NCI-H524 treated with DMSO at 0.1 percent for 48 hours (cell line): ENCODE measurements at places on chromosomes 7 and 10.

DNA sequence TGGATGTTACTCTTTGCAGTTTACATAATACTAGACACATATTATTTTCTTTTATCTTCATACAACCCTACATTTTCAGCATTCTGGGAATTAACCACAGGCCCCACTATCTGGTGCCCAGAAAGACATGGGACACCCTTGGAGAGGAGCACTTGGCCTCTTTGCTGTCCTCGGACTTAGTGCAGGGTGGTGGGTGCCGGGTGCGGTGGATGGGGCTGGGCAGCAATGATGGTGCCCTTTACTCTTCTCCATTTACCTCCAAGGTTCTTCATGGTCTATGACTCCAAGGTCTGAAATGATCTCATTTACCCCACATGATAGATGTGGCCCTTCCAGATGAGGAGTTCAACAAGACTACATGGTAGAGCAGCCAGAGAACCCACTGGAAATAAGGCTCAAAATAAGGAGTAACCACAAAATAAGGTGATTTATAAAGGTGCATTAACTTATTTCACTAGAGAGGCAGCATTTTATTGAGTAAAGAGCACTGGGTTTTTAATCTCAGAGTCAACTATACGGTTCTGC, 56.2 kb upstream of the IGFBP3 start:
- no peak for DNase-seq

DNA sequence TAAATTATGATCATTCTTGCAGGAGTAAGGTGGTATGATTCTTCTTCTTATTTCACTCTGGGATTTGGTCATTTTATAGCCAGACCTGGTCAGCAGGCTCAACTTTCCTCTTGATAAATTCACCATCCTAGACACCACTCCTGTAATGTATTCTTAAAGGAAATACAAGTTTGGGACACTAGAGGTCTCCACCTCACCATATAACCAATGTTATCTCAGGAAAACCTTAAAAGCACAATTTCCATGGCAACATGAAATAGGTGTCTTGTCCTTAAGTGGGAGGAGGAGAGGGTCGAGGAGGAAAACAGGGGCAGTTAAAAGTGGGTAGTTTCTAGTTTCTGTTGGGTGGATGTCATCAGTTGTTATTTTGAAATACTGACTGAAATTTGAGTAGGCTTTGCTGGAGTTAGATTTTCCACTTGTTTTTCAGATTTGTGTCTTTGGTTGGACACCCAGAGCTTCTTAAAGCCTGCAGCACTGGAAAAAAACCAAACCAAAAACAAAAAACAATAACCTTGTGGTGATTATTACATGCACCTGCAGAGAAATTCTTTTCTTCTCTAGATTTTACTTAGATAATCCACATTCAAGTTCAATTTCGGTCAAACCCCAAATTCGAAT, 163.1 kb downstream of the PRKCQ start:
- DNase-seq, result no peak

GRCh38 chr7:36951257-36951697, 227.0 kb upstream of the AOAH start:
- no peak for DNase-seq

- DNase-seq, result no peak
Measured at GRCh38 chr10:64103750-64104470, 582.7 kb downstream of the REEP3 start.

DNA sequence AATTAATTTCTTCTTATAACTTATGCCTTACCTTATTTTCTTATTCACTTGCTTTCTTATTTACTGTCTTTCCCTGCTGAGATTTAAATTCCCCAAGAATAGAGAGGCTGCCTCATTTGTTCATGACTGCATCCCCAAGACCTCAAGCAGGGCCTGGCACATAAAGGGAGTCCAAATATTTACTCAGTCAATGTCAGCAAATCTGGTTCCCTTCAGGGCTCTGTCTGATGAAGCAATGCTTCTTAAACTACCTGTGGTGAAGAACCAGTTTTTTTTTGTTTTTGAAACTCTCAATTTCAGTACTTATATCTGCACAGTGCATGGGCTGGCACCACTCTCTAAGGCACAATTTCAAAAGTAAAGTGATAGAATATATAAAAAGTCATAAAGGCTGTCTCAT, 4.7 kb downstream of the ZNF239 start:
- DNase-seq, result no peak

GRCh38 chr7:141362580-141363435, 188.4 kb upstream of the AGK start:
- DNase-seq, result no peak

- DNase-seq, result no peak
Measured at GRCh38 chr10:95675403-95676116, 18.2 kb downstream of the TCTN3 start.

DNA sequence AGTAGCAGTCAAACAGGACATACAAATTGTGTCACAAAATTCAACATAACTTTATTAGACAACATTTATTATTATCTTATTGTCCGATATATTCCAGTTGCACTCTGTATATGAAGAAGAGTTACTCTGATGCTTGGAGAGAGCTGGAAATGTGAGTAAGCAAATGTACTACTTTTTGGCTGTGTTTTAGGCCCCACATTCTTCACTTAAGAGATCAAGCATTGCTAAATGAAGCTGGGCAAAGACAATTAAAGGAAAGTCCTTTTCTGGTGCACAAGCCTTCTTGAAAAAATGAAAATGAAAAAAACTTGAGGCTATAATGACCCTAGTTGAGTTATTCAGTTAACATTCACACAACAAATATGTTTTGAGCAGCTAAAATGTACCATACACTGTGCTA, 26.1 kb downstream of the MYPN start:
- no peak for DNase-seq

- DNase-seq, result no peak
Measured at GRCh38 chr7:2757904-2758672, 70.1 kb downstream of the AMZ1 start.

- no peak for DNase-seq
Measured at GRCh38 chr10:290026-290725, 154.9 kb downstream of the ZMYND11 start.

GRCh38 chr7:55548295-55548731, 24.0 kb downstream of the VOPP1 start:
- DNase-seq, result no peak
